ENCODE measurements at places on chromosomes 16 and 17. TPM values are rescaled to one million over a fixed set of nuclear protein-coding genes. Genes with fewer than 3 reads are reported as not detected.

LGALS9 gene
- total RNA-seq: 46.3 TPM

DNA sequence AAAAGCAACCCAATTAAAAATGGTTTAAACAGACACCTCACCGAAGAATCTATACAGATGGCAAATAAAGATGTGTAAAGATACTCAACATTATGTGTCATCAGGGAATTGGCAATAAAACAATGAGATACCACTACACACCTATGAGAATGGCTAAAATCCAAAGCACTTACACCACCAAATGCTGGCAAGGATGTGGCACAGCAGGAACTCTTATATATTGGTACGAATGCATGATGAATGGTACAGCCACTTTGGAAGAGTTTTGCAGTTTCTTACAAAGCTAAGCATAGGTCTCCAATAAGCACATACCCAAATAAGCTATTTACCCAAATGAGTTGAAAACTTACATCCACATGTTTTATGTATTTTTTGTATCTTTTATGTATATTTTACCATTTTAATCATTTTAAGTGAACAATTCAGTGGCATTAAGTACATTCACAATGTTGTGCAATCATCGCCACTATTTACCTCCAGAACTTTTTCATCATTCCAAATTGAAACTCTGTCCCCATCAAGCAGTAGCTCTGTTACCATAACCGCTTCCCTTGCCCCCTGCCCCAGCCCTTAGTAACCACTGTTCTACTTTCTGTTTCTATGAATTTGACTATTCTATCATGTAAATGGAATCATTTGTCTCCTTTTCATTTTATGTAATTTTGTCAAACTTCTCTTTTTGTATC lies 6.7 kb upstream of the ALDH3A2 start:
- no peak for DNase-seq

- no peak for DNase-seq
These were observed 17.5 kb downstream of the LIMD2 start for GRCh38 chr17:63682441-63682840.

GRCh38 chr16:4680673-4681470 lies 12.5 kb upstream of the NUDT16L1 start:
- no peak for DNase-seq

DNA sequence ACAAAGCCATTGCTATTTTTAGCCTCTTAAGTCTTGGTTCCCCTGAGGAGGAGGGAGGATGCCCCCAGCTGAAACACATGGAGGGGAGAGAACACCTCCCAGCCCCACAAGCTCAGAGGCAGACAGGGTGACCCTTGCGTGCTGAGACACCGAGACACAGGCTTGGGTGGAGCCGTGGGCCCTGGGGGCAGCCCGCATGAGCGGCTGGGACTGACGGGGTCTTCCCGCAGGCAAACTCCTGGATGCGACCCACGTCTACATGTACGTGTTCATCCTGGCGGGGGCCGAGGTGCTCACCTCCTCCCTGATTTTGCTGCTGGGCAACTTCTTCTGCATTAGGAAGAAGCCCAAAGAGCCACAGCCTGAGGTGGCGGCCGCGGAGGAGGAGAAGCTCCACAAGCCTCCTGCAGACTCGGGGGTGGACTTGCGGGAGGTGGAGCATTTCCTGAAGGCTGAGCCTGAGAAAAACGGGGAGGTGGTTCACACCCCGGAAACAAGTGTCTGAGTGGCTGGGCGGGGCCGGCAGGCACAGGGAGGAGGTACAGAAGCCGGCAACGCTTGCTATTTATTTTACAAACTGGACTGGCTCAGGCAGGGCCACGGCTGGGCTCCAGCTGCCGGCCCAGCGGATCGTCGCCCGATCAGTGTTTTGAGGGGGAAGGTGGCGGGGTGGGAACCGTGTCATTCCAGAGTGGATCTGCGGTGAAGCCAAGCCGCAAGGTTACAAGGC lies 9.8 kb downstream of the SLC16A3 start:
- peak; percentile 71 for DNase-seq

GRCh38 chr16:83854420-83854819 lies 44.5 kb upstream of the MLYCD start:
- no peak for DNase-seq

DNA sequence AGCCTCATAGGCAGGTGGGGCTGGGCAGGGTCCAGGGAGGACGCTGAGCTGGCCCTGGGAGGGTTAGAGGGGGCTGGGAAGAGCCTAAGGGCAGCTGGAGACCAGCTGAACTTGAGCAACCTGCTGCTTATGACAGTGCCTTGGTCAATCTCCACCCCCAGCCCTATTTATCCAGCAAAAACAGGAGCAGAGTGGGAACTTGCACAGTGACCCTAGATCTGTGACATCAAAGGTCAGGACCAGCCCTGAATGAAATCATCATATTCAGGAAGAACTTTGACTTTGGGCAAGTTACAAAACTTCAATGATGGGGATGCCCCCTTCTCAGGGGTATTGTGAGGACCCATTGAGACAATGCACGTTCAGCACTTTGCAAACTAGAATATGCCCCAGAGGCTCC lies 9.4 kb downstream of the CD300LF start:
- no peak for DNase-seq

DNA sequence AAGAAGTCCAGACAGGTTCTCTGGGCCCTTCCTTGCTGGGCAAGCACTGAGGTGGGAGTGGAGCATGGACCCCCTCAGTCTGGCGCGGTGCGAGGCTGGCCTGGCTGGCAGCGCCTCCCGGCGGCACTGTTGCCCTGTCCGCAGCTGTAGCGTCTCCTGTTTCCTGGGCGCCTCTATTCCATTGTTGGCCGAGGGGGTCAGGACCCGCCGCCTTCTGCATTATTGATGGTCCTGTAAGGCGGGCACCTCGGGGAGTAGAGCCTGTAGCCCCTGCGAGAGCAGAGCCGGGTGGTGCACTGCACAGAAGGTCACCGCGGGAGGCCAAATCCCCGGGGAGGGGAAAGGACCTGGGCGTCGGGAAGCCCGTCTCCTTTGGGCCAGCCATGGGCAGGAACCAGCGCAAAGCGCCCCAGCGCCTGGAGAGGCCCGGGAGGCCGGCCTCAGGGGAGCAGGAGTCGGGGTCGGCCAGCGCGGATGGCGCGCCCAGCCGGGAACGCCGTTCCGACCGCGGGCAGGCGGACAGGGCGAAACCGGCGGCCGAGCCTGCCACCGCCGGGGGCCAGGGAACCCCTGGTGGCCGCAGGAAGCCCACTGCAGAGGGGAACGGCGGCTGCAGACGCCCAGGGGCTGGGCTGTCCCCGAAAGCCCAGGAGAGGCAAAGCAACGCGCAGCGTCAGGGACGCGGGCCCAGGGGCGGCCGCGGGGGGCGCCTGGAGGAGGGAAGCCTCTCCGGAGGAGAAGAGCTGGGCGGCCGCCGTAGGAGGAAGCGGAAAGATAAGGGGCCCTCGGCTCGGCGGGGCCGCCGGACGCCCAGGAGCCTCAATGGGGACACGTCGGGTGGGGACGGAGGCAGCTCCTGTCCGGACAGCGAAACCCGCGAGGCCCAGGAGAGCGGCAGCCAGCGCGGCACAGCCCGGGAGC lies at the start of gene MYO15B:
MYO15B (plus strand) TSS at position 126 of the 921 bp plus-strand sequence; CDS start at position 384, 258 bp downstream.
- peak; percentile 77 for DNase-seq

DNA sequence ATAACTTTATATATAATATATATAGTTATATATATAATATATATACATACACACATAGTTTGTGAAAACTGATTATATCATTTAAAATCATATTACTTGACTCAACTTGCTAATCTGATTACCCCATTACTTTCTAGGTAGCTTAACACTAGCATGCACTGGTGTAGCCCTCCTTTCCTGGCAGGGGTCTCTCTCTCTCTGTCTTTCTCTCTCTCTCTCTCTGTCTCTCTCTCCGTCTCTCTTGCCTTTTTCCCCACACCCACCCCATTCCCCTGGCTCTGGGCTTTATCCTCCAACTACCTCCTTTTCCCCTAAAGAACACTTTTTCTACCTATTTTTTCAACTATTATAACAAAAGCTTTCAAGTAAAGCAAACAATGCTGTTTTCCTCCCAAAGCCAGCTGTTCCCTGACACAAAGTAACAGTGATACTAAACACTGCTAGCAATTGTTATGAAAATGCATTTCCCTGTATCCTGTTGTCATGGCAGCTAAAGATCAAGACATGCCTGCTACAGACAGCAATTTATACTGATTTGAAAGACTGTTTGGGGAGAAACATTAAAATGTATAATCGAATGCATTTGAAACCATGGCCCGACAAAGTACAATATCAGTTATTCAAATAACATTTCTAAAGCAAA lies 89.4 kb downstream of the CHD9NB start:
- no peak for DNase-seq

GRCh38 chr17:62611292-62611691 lies 16.2 kb upstream of the MRC2 start:
- DNase-seq: no peak

- no peak for DNase-seq
These were observed 128.5 kb downstream of the IRX5 start for GRCh38 chr16:55059146-55059545.

DNA sequence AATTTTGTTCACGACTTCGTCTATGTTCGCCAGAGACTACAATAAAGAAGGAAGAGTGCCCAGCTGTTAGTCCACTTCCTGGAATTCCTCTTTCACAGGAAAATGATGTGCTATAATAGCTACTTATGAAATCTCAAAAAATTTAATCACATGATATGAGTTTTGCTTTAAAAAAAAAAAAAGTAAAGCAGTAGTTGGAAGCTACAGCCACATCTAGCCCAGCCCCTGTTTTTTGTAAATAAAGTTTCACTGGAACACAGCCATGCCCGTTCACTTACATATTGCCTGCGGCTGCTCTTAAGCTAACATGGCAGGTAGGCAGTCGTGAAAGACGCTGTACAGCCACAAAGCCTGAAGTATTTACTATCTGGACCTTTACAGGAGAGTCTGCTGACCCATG lies 15.3 kb downstream of the VPS53 start:
- no peak for DNase-seq

DNA sequence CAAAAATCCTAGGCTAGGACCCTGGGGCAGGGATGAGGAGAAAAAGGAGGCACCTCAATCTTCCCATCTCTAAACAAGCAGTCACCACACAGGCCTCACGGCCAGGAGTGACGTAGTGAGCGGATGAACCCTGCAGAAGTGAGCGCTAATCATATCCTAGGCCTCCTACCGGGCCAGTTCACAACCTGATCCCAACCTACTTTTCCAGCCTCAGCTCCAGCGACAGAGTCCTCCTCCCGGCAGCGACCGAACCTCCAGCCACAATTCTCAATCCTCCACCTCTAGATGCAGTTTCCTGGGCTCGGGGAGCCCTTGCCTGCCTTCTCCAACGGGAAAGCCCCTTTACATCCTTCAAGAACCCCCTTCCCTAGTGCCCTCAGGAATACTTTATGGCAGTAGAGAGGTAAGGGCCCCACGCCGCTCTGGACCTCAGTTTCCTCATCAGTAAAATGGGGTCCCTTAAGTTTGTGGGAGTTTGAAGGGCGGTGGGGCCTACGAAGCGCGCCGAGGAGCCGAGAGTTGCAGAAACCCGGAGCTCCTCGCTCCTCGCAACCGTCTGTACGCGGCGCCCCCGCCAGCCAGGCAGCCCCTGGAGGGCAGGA lies 1.4 kb downstream of the ZNF668 start:
- peak; percentile 49 for DNase-seq

GRCh38 chr17:63362115-63362514 lies 84.0 kb downstream of the CYB561 start:
- DNase-seq: no peak

- no peak for DNase-seq
These were observed 1.1 kb upstream of the DNAJC7 start for GRCh38 chr17:42018339-42018738.

DNA sequence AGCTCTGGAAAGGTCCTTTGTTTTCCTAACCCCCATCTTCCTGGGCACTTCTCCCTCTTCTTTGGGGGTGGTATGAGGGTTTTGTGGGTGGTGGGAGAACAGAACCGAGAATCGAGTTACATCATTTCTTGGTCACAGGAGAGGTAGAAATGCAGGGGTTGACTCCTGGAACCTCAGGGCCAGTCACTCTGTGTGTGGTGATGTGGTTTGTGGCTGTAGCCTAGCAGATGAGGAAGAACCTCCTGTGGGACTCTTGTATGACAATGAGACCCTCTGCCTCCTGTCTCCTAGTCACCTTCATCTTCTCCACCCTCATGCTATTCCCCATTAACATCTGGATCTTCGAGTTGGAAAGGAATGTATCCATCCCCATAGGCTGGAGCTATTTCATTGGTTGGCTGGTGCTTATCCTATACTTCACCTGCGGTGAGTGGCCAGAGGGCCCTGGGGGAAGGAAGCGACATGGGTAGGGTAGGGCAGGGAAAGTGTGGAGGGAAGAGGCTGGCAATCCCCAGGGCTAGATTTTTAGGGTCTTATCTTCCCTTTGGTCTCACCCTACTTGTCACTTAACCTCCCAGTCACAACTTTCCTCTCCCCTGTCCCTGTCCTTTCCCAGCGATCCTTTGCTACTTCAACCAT lies 5.5 kb downstream of the ODF4 start:
- peak; percentile 39 for DNase-seq

DNA sequence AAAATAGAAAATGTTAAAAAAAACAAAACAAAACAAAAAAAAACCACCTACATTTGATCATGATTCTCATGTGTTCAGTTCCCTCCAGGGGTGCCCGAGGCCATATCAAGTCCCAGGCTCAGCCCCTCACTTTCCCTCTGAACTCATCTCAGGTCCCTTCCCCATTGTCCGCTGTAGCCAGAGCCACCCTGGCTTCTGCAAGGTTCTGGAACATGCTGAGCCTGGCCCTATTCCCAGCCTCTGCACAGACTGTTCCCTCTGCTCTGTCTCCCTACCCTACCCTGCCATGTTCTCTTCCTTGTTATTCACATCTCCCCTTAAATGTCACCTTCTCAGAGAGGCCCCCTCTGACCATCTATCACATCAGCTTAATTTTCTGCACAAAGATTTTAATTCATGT lies 46.9 kb downstream of the TK2 start:
- no peak for DNase-seq

GRCh38 chr17:81481073-81481799 lies 31.4 kb downstream of the ACTG1 start:
- peak; percentile 67 for DNase-seq

DNA sequence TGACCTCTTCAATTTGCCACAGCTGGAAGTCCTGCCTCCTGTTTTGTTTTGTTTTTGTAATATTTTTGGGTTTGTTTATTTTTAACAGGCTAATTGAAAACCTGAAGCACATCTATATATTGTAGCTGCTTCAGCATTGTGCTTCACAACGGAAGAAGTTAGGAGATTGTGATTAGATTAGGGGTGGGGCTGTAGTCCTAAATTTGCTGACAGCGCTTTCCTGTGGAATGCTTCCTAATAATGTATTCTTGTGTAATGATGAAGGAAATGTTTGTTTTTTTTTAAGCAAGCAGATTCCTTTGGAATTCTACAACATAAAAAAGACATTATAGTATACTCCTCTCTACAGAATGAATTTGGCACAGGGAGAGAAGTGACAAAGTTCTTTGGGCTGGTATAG lies 70.1 kb downstream of the NLK start:
- no peak for DNase-seq

GRCh38 chr17:37239690-37240334 lies 136.0 kb upstream of the C17orf78 start:
- DNase-seq: no peak

Data from activated T-cell treated with anti-CD3 and anti-CD28 coated beads, Interleukin-2, amount 50 U/mL, for 72 hours (primary cell).